ENCODE measurements at places on chromosomes 7 and 10. TPM values are rescaled to one million over a fixed set of nuclear protein-coding genes. Genes with fewer than 3 reads are reported as not detected.

- DNase-seq = no peak
- no peaks in the 10 kb centered on the region for H3K27me3 ChIP-seq
- H3K36me3 ChIP-seq = no peaks in the 10 kb centered on the region
- no peak overlapping the region for H3K4me3 ChIP-seq
- no peak overlapping the region for H3K27ac ChIP-seq
Measured at GRCh38 chr10:88333248-88333630, 249.9 kb downstream of the RNLS start.

DNA sequence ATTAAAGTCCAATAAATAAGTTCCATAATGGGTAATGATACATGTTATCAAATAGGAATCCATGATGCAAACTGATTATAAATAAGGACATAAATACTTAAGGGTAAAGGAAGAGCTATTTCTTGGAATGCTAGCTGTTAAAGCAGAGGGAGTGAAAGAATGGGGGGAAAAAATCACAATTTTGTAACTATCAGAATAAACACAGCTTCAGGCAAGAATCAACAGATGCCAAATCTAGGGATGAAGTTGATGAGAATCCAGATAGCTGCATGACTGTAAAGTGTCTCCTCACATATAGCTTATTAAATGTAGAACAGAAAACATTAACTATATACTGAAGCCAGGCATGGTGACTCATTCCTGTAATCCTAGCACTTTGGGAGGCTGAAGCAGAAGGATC lies 4.9 kb downstream of the IPMK start:
- no peaks in the 10 kb centered on the region for H3K27me3 ChIP-seq
- no peak overlapping the region for H3K27ac ChIP-seq
- H3K4me1 ChIP-seq = peaks cover 9% of the 10 kb centered on the region
- no peak for DNase-seq

- peaks cover 25% of the 10 kb centered on the region for H3K4me1 ChIP-seq
- no peaks in the 10 kb centered on the region for H3K27me3 ChIP-seq
- DNase-seq = no peak
- no peak overlapping the region for H3K27ac ChIP-seq
Measured at GRCh38 chr10:124975977-124976514, 34.1 kb downstream of the ZRANB1 start.

DNA sequence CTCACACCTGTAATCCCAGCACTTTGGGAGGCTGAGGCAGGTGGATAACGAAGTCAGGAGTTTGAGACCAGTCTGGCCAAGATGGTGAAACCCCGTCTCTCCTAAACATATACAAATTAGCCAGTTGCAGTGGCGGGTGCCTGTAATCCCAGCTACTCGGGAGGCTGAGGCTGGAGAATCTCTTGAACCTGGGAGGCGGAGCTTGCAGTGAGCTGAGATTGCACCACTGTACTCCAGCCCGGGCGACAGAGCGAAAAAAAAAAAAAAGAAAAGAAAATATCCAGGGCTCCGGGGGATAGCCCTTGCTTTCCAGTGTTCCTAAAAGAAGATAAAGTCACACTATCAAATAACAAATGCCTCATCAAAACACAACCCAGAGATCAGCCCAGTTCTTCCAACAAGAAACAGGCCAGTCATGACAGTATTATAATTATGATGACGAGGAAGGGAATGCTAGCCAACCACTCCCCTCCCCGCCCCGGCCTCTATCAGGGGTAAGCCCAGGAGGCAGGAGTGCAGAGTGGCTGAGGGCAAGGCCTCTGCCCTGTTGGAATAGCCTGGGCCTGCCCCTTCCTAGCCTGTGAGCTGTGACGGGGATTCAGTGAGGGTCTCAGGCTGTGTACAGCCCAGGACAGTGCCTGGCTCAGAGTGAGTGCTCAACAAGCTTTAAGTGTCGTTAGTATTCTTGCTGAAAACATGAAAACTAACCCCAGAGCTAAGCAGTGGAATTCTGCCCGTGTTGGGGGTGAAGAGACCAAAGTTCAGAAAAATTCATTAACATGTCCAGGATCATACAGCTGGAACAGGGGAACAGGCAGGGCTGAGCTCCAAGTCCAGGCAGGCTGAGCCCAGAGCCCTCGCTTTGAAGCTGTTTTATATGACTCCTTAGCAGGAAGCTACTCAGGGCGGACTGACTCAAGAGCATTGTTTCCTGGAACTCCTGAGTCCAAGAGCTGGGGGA lies 54.3 kb downstream of the FAM241B start:
- peak overlapping the region; percentile 61 for H3K27ac ChIP-seq
- H3K36me3 ChIP-seq = no peaks in the 10 kb centered on the region
- DNase-seq = peak; percentile 30
- H3K4me1 ChIP-seq = peaks cover 30% of the 10 kb centered on the region

DNA sequence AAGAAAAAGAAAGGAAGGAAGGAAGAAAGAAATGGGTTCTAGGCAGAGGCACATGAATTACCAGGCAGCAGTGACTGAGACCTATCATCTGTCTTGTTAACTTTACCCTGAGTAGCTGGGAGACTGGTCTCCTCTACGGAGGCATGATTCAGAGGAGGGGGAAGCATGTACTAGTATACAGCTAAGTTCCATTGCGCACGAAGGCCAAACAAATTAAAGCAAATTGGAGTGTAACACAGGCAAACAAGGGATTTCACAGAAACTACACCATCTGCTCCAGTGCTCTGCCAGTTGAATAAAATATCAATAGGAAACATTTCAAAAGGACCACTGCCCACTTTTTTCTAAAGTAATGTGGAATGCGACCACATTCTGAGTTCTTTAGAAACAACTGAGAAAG lies 65.9 kb upstream of the RSU1 start:
- no peak overlapping the region for H3K4me3 ChIP-seq
- no peaks in the 10 kb centered on the region for H3K36me3 ChIP-seq
- H3K27me3 ChIP-seq = no peaks in the 10 kb centered on the region
- H3K4me1 ChIP-seq = no peaks in the 10 kb centered on the region
- no peak overlapping the region for H3K27ac ChIP-seq

- H3K36me3 ChIP-seq = no peaks in the 10 kb centered on the region
- no peak overlapping the region for H3K27ac ChIP-seq
- no peaks in the 10 kb centered on the region for H3K4me1 ChIP-seq
- DNase-seq = no peak
- H3K4me3 ChIP-seq = no peak overlapping the region
Measured at GRCh38 chr10:16893664-16894063, 76.4 kb upstream of the RSU1 start.

The GDF2 gene
- total RNA-seq = not detected

The BLNK gene
- 13.8 TPM for total RNA-seq

The SLC35G1 gene
- 7.4 TPM for total RNA-seq

The RNF148 gene
- total RNA-seq = 10.3 TPM

The PCDH15 gene
- total RNA-seq = not detected

The DENND11 gene
- 14.7 TPM for total RNA-seq
